ENCODE measurements at places on chromosomes 7 and 10. TPM values are rescaled to one million over a fixed set of nuclear protein-coding genes. Genes with fewer than 3 reads are reported as not detected.

DNA sequence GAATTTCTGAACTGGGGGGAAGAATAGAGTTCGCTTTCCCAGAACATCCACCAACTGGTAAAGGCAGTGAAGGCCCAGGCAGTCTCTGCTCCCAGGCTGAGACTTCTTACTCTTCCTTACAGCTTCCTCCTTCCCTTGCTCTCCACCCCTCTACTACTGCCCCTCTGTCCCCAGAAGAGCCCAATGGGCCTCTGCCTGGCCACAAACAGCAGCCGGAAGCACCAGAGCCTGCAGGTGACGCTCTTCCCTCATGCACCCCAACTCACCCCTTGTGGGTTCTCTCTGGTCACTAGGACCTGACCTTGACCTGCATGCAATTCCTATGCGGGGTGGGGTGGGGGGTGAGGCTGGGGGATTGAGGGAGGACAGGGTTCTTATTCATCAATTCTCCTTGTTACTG lies 16.5 kb downstream of the FAM131B start:
- no peak for DNase-seq

- DNase-seq: no peak
Measured at GRCh38 chr10:125201108-125201524, 40.8 kb upstream of the CTBP2 start.

ITGA8 gene
- total RNA-seq: not detected

DNA sequence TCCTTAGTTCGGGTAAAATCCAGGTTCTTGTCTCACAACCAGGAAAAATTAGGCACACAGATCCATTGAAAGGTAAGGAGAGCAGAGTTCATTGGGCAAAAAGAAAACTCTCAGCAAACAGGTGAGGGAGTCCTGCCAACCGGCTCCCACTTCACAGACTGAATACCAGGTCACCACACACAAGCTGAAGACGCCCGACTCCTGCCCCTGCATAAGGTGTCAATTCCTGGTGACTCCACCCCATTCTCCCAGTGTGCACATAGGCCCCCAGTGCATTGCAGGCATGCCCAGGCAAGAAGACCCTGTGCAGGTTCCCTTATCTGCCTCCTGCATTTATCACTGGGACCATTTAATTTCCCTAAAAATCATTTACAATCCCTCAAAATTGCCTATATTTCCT lies 354.6 kb downstream of the LRRTM3 start:
- no peak for DNase-seq

- no peak for DNase-seq
Measured at GRCh38 chr10:44389556-44389955, 4.7 kb upstream of the CXCL12 start.

DNA sequence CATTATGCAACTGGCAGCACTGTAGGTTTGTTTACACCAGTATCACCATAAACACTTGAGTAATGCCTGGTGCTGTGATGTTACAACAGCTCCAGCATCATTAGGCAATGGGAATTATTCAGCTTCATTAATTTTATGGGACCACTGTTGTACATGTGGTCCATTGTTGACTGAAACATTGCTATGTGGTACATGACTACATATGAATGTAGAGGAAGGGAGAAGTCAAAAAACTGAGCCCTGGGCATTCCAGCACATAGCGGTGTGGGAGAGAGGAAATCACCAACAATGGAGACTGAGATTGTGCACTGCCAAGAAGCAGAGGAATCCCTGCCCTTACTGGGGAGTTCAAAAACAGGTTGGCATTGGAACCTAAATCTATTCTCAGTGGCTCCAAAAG lies 89.0 kb downstream of the TRIM24 start:
- DNase-seq: no peak

OR2A1 gene
- not detected for total RNA-seq

- no peak for DNase-seq
Measured at GRCh38 chr7:28018446-28018845, 162.1 kb downstream of the JAZF1 start.

ZSWIM8 gene
- 57.6 TPM for total RNA-seq

- no peak for DNase-seq
Measured at GRCh38 chr10:30763918-30764317, 134.4 kb upstream of the LYZL2 start.

- DNase-seq: no peak
Measured at GRCh38 chr10:29932991-29933390, 126.4 kb downstream of the JCAD start.

DNA sequence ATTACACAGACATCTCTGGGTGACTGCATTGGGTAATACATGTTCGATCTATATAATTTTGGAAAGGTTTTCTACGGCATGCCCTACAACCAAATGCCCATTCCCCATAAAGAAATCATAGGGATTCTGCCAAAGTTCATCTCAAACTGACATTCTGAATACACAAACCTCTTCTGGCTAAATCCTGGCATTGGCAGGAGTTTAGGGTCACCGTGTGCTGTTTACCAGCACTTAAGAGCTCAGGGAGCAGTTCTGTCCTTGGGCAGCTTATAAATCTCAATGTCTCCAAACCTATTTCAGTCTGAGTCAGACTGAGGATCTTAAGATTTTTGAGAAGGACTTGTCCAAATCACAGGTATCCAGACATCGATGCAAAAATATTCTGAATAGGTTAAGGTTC lies 809.6 kb upstream of the LRRN3 start:
- DNase-seq: no peak

- DNase-seq: no peak
Measured at GRCh38 chr10:123655751-123656150, 10.4 kb upstream of the GPR26 start.

PNLIPRP3 gene
- not detected for total RNA-seq
